Naive thymus-derived CD8-positive, alpha-beta T cell (primary cell): ENCODE measurements at places on chromosomes 7 and 10. TPM values are rescaled to one million over a fixed set of nuclear protein-coding genes. Genes with fewer than 3 reads are reported as not detected.

DNA sequence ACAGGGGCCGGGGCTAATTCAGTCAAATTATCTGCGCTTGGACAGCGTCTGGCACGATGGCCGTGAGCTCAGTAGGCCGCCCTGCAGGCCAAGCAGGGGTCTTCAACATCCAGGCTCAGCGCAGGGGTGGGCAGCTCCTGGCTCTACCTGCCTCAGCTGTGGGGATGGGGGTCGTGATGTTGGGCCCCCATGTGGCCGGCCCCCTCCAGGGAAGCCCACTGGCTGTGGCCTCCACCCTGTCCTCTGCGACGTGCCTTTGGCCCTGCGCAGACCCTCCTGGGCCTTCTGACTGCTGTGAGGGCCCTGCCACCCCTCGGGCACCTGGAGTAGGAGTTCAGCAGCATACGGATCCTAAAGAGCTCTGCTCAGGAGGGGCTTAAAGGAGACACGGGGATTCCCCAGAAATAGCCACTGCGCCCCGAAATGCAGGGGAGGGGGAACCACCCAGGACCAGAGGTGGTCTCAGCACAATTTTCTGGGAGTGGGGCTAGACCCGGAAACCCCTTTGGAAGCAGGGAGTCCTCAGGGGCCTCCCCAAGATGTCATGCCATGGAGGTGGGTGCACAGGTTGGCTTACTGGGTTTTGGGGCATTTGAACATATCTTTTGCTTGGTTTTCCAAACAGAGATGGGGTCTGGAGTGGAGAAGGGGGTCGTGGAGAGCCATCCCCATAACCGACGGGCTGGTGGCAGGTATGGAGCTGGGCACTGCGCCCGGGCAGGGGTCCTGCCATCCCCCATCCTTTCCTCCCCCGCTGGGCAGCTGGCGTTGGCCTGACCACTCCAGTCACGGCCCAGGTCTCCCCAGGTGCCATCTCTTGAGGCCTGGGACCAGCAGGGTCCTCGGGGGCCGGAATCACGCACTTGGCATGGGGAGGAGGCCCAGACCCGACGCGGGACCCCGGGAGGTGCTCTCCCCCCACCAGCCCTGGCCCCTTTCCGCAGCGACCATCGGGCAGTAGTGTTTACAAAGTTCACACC is 4.0 kb upstream of the ADAP1 start:
- DNase-seq = no peak

- DNase-seq = no peak
Measured at GRCh38 chr7:114107522-114107921, 188.7 kb upstream of the PPP1R3A start.

- DNase-seq = no peak
Measured at GRCh38 chr10:17019696-17020095, 109.9 kb downstream of the CUBN start.

RNF32 gene
- total RNA-seq = 0.60 TPM
